ENCODE measurements at places on chromosomes 1 and 21. TPM values are rescaled to one million over a fixed set of nuclear protein-coding genes. Genes with fewer than 3 reads are reported as not detected.

PLA2G2C gene
- total RNA-seq, result 0.30 TPM

CELA2B gene
- not detected for total RNA-seq

EXTL1 gene
- total RNA-seq, result not detected

MCOLN3 gene
- 0.68 TPM for total RNA-seq

URB1 gene
- total RNA-seq, result 32.3 TPM

CAMSAP2 gene
- 0.52 TPM for total RNA-seq

RYR2 gene
- 8.8 TPM for total RNA-seq

HMGCS2 gene
- total RNA-seq, result not detected
